ENCODE measurements at places on chromosomes 3 and 15.

DNA sequence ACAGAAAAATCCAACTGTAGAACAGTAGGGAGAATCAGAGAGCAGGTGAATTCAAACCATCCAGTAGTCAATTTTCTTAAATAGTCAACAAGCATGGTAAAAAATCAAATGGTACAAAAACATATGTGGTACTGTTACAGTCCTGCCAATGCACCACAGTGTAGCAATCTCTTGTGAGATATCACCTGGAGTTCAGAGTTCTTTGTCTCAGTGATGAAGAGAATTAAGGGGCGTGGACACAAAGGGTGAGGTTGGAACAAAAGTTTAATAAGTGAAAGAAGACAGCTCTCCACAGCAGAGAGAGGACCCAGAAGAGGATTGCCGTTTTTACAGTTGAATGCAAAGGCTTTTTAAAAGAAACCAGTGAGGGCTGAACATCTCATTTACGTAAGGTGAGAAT is 113.2 kb downstream of the NEO1 start:
- DNase-seq: no peak

DNA sequence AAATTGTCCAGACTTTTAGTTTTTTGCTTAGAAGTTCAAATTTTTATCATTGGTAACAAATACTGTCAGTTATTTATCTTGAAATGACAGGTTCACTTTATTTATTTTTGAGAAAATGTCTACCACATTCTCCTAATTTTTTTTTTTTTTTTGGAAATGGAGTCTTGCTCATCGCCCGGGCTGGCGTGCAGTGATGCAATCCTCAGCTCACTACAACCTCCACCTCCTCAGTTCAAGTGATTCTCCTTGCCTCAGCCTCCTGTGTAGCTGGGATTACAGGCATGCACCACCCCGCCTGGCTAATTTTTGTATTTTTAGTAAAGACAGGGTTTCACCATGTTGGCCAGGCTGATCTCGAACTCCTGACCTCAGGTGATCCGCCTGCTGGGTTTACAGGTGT is 16.1 kb upstream of the EBLN2 start:
- DNase-seq: no peak

- no peak for DNase-seq
These were observed 84.1 kb downstream of the AAGAB start for GRCh38 chr15:67170143-67170925.

DNA sequence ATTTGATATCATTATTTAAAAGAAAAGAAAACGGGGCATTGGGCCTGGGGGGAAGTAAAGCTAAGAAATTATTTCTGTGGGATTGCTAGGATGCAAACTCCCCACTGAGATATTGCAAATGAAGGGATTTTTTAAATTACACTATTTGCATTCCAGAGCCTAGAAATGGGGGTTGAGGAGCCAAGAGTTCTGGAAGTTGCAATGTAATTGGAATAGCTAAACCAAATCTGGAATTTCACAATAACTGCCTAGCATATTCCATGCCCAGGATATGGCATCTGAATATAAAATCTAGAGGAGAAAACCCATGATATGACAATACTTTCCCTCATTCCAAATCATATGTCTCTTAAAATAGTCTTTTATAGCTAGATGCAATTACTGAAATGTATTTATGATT is 93.0 kb downstream of the CADM2 start:
- no peak for DNase-seq

All from nucleus accumbens (tissue), 56 donors.